ENCODE measurements at places on chromosomes 2 and 18.

DNA sequence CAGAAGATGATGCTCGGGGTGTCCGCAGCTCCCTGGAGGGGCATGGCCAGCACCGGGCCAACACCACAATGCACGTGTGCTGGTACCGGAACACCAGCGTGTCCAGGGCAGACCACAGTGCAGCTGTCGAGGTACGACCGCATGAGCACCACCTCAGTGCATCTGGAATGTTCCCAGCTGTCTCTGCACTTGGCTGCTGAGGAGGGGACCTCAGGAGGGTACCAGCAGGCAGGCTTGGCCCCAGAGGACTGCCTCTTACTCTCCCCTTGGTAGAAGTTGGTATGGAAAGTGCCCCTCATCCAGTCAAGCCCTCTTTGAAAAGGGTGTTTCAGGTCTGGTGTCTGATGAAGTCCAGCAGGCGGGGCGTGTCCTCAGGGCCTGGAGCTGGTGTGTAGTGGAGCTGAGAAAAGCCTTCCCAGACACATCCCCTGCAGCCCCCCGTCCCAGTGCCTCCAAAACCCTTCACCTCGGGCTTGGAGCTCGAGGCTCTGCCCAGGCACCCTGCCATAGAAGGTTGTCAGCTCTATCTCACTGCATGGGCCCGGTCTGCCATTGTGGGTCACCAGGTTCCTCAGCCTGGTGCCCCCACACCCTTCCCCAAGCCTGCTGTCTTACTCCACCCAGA lies 16.7 kb downstream of the STK25 start:
- DNase-seq = no peak

GRCh38 chr2:232420463-232421188 lies 14.0 kb downstream of the ALPG start:
- no peak for DNase-seq

- no peak for DNase-seq
These were observed 268.0 kb upstream of the PARD3B start for GRCh38 chr2:204277226-204277625.

DNA sequence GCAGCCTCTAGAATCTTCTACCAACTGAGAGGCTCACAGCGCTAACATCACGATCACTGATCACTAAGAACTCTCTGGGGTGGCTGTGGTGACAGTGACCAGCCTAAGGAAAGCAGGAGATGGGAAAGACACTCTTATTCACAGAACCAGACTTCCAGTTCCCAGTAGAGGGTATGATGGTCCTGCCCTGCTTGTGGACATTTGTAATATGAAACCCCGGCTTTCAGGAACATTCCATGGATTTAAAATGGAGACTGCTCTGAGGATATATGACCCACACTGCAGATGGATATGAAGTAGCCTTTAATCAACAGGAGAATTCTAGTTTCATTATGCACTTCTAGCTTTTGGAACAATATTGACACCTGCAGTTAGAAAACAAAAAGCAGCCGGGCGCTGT lies 131.8 kb downstream of the AFF3 start:
- DNase-seq = no peak

GRCh38 chr2:233901367-233901766 lies 15.8 kb upstream of the TRPM8 start:
- DNase-seq = no peak

DNA sequence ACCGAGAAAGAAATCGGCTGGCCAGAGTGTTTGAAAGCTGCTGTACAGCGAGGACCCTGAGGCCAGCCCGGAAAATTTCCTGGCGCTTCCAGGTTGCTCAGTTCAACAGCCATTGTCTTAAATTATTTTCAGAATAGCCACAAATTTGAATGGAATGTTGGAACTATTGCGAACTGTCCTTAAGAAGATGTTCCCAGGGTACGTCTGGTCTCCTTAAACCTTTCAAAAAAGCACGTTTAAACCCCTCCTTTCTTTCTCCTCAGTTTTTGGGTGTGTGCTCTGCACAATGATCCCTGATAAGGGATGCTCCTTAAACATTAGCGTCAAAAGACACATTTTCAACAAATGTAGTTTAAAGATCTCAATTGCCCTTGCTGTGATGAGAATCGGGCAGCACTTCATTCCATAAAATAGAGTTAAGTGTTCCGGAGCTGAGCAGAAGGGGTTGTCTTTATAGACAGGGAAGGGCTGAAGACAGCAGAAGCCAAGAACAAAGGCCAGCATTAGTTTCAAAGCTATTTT lies 14.5 kb upstream of the LPIN2 start:
- DNase-seq = no peak

DNA sequence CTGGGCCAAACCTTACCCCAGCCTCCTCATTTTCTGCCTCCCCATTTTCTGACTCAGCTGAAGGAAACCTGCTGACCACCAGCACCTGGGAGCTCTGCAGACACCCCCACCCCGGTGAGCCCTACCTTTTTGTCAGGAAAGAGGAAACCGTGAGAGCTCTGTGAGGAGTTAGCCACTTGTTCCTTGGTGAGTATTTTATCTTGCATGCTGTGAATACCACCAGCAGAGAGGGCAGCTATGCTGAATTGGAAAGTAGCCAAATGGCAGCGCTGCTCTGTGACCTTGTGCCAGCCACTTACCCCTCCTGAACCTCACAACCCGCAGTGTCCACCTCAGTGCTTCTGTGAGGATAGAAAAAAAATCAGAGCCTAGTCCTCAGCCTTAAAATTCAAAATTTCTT lies 2.5 kb downstream of the MPPE1 start:
- no peak for DNase-seq

- no peak for DNase-seq
These were observed 96.9 kb downstream of the SETBP1 start for GRCh38 chr18:44777457-44778192.

- DNase-seq = no peak
These were observed 110.7 kb downstream of the RAB3GAP1 start for GRCh38 chr2:135162786-135163185.

DNA sequence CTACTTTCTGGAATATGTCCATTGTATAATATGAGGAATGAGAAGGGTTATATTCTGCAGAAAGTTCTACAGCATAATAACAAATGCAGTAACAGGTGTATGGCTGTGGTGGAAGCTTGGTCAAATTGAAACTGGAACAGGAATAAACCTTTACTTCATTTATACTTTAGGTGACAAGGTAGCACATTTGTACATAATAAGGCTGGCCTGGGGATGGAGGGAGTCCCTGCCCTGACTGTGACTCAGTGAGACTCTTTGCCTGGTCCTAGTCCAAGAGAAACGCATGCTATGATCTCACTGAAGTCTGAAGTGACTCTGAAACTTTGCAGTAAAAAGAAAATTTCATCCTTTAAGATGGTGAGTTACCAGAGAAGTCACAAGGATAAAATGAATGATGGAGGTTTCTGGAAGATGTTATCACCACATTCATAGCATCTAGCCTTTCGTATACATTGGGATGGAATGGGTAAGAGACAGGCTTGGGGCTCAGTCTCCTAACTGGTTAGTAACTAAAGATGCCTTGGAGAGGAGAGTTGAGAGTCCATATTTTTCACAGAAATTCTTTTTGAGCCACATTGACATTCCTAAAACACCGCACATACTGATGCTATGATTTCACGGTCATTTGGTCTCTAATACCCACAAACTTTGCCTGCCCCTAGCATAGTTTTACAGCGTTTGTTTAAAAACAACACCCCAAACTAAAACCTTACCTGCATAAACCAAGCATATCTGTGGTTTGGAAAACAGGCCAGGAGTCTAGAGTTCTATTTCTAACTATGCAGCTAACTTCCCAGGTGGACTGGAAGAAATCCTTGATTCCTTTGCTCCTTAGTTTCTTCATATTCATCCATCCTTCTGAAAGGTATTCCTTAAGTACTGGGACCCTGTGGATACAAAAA lies 42.4 kb upstream of the NABP1 start:
- DNase-seq = no peak

- no peak for DNase-seq
These were observed 141.6 kb upstream of the TTC39C start for GRCh38 chr18:23872701-23873550.

- DNase-seq = no peak
These were observed 26.3 kb downstream of the IRS1 start for GRCh38 chr2:226773291-226773690.

- DNase-seq = no peak
These were observed 199.2 kb downstream of the CAMKMT start for GRCh38 chr2:44560941-44561340.

- no peak for DNase-seq
These were observed 235.4 kb downstream of the EIPR1 start for GRCh38 chr2:3142210-3142609.

DNA sequence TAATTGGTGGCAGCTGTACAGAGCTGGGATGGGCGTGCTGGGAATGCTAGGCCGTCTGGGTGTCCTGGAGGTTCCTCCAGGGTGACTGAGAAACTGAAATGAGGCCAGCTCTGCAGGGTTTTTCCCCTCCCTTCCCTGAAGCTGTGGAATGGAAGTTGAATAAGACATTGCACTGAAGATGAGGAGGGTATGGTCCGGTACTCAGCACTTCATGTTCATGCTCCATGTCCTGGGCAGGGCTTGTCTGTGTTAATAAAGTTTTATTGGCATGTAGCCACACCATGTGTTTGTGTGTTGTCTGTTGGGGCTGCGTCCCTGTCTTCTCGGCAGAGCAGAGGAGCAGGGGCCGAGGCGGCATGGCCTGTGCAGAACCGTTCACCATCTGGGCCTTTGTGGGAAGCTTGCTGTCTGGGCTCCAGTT lies 154.0 kb downstream of the LDLRAD4 start:
- DNase-seq = no peak

DNA sequence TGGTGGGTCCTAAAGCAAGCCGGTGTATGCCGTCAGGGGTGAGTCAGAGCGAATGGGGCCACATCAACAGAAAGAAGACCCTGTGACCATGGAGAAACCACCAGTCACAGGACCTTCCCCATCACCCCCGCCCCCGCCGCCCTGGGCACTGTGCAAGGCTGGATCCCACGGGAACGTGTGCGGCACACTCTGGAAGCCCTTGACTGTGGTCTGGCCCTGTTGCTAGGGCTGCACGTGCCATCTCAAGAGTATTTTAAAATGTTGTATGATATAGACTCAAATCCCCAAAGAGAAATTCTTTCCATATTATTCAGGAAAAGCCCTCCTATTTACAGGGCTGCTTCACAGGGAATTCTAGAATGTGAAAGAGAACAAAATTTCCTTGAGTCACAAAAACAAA lies 174.8 kb downstream of the BCL2 start:
- no peak for DNase-seq

DNA sequence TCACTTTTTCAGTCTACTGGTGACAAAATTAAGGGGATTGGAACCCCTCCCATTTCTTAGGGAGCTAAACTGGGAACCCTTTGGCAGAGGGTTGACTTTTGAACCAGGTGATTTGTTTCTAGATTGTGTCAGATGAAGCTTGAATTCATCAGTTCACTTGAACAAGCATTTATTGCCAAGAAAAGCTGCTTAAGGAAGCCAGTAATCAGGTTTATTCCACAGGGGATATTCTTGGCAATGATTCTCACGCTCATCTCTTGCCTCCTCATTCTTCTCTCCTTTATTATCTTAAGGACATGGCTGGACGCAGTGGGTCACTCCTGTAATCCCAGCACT lies 101.0 kb downstream of the ALPK2 start:
- no peak for DNase-seq

GRCh38 chr2:16650287-16651249 lies 15.1 kb downstream of the CYRIA start:
- no peak for DNase-seq

DNA sequence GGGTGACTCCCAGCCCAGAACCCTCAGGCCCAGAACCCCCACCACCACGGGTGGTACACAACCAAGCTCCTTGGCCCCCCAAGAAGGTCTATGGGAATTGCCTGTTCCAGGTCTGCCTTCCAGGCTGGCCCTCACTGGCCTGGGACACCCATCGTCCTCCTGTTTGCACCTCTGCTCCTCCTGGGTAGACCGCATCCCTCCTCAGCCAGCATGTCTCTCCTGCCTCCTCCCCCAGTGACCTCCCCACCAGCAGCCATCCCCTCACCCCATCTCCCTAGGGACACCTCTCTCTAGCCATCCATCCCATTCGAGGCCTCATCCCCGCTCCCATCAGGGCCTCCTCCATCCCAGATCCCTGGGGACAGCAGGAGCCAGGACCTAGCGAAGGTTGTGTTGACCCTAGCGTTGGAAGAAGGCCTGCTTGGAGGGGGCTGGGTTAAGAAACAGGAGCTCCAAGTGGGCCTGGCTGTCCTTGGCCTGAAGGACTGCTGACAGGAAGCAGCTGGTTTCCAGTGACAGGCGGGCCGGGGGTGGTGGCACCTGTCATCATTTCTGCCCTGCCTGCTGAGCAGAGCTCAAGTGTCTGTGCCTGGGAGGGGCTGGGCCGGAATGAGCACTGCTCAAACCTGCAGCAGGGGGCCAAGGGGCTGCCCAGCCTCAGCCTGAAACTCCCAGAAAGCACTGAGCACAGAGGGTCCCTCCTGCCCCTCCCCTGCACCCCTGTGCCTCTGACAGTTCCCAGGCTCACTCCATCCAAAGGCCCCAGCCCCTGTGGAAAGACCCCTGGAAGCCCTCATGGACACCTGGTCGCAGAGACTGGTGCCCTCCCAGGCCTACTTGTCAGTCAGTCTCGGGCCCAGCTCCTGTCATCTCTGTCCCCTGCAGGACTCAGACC lies 96.0 kb upstream of the OTOS start:
- no peak for DNase-seq

- no peak for DNase-seq
These were observed 91.7 kb upstream of the LRRTM1 start for GRCh38 chr2:80396276-80396675.

DNA sequence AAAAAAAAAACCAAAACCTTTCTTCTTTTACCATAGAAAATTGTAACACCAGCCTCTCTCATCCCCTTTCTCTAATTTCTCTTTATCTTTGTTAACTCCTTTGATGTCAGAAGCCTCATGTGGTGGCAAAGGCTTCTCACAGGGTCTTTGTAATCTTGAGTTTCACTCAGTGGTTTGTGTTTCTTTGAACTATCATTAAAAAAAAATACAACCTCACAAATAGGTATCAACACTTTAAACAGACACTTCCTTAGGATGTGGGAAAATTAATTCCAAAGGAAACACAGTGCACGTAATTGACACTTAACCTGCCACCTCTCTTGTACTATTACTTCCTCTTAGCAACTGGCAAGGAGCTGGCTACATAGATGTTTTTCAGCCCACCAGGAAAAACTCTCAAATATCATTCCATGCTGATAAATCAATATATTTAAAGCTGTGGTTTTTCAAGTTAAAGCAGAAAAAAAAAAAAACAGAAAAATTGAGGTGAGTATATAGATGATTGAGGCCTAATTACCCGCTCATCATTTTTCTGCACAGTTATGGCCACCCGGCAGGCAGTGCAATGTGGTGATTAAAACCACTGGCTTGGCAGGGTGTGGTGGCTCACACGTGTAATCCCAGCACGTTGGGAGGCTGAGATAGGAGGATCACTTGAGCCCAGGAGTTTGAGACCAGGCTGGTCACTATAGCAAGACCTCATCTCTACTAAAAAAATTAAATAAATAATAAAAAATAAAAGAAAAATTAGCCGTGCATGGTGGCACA lies 193.5 kb downstream of the MYO3B start:
- DNase-seq = no peak

DNA sequence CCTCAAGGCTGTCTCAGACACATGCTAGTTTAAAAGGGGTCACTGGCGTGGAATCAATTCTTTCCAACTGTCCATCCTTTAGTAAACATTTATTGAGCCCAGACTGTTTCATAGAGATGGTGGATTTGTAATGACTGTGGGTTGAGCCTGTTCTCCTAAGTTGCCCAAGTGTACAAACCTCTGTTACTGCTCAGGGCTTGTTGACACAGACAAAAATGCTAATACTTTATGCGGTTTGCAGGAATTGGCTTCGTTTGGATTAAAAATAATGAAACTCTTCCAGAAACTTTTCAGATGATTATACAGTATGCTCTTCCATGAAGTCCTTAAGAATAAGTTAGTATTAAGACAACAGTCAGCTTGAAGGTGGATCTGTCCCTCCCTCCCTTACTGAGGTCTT lies 83.6 kb upstream of the MGAT5 start:
- no peak for DNase-seq
